ENCODE measurements at places on chromosomes 7 and 10. TPM values are rescaled to one million over a fixed set of nuclear protein-coding genes. Genes with fewer than 3 reads are reported as not detected.

ECD gene
- 32.1 TPM for total RNA-seq

CDHR3 gene
- 2.3 TPM for total RNA-seq

FFAR4 gene
- not detected for total RNA-seq

GRID1 gene
- total RNA-seq, result 0.10 TPM

SCRN1 gene
- 17.2 TPM for total RNA-seq

C10orf53 gene
- not detected for total RNA-seq

CLCN1 gene
- total RNA-seq, result 0.19 TPM

NPY gene
- not detected for total RNA-seq

TTYH3 gene
- 158 TPM for total RNA-seq

SLC16A12 gene
- total RNA-seq, result 0.13 TPM

SPDYE2B gene
- total RNA-seq, result not detected

DNAJC12 gene
- 1.1 TPM for total RNA-seq

- H3K36me3 ChIP-seq, result no peaks in the 10 kb centered on the region
- no peak overlapping the region for H3K4me3 ChIP-seq
- H3K27me3 ChIP-seq, result no peaks in the 10 kb centered on the region
- DNase-seq, result no peak
- H3K27ac ChIP-seq, result peak overlapping the region; percentile 70
Measured at GRCh38 chr7:151679881-151680612, 160.4 kb upstream of the RHEB start.

DNA sequence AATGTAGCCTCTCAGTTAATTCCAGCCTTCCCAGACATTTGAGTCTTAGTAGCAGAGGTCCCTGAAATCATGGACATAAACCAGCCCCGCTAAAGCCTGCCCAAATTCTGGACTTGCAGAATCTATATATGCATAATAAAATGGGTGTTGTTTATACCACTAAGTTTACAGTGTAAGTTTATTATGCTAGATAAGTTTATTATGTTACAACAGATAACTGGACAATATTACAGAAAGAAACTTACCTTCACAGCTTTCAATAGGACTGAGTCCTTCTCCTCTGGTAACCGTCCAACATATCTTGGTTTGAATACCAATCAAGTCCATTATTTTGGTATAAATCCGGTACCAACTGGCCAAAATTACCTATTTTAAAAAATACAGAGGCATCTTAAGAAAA, 26.2 kb downstream of the DPY19L1 start:
- H3K27me3 ChIP-seq, result no peaks in the 10 kb centered on the region
- H3K4me1 ChIP-seq, result no peaks in the 10 kb centered on the region
- H3K27ac ChIP-seq, result no peak overlapping the region

- peak overlapping the region; percentile 99 for H3K27ac ChIP-seq
- H3K36me3 ChIP-seq, result no peaks in the 10 kb centered on the region
- peak overlapping the region; percentile 71 for H3K4me3 ChIP-seq
- no peaks in the 10 kb centered on the region for H3K27me3 ChIP-seq
- H3K4me1 ChIP-seq, result peaks cover 10% of the 10 kb centered on the region
- no peak for DNase-seq
Measured at GRCh38 chr10:61904733-61905725, 3.5 kb downstream of the ARID5B start.

GRCh38 chr10:97798958-97799610, 27.3 kb upstream of the SFRP5 start:
- no peaks in the 10 kb centered on the region for H3K4me1 ChIP-seq
- no peaks in the 10 kb centered on the region for H3K27me3 ChIP-seq
- no peaks in the 10 kb centered on the region for H3K36me3 ChIP-seq

GRCh38 chr7:46776790-46777189, 805.1 kb downstream of the TNS3 start:
- no peak for DNase-seq
- no peak overlapping the region for H3K27ac ChIP-seq
- H3K27me3 ChIP-seq, result no peaks in the 10 kb centered on the region
- no peaks in the 10 kb centered on the region for H3K36me3 ChIP-seq

GRCh38 chr10:71279590-71280170, 39.4 kb upstream of the SLC29A3 start:
- H3K27ac ChIP-seq, result peak overlapping the region; percentile 60
- peaks cover 41% of the 10 kb centered on the region for H3K4me1 ChIP-seq
- no peak for DNase-seq

DNA sequence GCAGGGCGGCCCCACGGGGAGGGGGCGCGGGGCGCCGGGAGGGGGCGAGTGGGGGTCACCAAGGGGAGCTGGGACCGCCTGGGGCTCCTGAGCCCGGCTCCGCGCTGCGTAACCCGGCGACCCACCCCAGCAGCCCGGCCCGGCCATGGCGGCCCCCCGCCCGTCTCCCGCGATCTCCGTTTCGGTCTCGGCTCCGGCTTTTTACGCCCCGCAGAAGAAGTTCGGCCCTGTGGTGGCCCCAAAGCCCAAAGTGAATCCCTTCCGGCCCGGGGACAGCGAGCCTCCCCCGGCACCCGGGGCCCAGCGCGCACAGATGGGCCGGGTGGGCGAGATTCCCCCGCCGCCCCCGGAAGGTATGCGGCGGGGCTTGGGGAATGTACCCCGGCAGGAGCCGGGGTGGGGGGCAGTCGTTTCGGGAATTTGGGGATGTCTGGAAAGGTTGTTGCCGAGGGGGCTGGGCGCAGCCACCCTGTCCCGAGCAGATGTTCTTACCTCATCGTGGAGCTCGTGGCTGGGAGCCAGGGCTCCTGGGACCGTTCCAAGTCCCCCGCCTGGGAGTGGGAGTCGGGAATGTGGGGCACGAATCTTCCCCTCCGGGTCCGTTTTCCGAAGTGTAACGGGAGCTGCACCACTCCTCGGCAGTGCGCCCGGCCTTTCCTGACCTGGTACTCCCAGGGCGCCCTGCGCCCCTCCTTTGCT, 431 bp downstream of the ZYX start:
- H3K27me3 ChIP-seq, result no peaks in the 10 kb centered on the region
- H3K36me3 ChIP-seq, result no peaks in the 10 kb centered on the region
- H3K4me3 ChIP-seq, result peak overlapping the region; percentile 72
- H3K4me1 ChIP-seq, result peaks cover 80% of the 10 kb centered on the region

DNA sequence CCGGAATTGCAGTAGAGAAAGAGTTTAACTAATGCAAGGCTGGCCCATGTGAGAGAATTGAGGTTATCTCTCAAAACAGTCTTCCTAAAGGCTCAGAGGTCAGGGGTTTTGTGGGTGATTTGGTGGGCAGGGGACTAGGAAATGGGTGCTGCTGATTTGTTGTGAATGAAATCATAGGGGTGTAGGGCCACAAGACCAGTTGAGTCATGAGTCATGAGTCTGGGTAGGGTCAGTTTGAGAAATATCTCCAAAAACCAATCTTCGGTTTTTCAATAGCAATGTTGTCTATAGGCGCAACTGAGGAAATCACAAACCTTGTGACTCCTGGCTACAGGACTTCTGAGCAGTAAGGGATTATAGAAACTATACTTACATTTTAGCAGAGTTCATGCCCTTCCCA, 460.0 kb upstream of the NRP1 start:
- no peaks in the 10 kb centered on the region for H3K36me3 ChIP-seq
- no peak for DNase-seq
- no peak overlapping the region for H3K4me3 ChIP-seq
- no peaks in the 10 kb centered on the region for H3K4me1 ChIP-seq
- H3K27ac ChIP-seq, result no peak overlapping the region

DNA sequence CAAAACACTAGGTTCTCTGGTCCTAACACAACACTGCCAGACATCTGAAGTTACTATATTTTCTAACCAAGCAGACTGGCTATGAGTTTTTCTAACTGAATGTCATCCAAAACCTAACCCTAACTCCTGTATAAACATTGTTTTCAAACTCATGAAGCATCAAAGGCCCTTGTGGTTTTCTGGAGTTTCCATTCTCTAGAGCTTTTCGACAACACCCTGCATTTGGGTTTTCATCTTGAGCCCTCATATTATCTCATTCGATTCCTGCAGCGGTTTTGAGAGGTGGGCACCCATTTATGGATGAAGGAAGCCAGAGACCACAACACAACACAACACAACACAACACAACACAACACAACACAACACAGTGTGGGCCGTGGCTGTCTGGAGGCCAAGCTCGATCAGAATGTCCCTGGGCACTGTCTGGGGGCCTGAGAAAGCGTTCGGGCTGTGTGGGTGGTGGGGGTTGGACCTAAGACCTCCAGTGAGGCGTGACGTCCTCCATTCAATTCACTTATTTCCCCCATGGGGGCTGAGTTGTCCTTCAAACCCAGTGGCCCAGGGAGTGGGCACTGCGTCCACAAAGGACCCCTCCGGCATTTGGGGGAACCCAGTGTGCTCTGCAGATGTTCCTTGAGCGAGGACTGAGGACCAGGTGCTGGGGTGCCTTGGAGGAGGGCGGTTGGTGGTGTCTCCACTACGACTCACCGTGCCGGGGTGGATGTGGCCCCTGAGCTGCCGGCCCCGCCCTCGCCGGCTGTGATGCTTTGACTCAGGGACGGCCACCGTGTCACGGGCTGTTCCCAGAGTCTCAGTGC, 490.4 kb downstream of the DNAJB6 start:
- H3K4me3 ChIP-seq, result no peak overlapping the region
- H3K36me3 ChIP-seq, result no peaks in the 10 kb centered on the region
- peak; percentile 54 for DNase-seq
- no peaks in the 10 kb centered on the region for H3K4me1 ChIP-seq
- H3K27me3 ChIP-seq, result no peaks in the 10 kb centered on the region

DNA sequence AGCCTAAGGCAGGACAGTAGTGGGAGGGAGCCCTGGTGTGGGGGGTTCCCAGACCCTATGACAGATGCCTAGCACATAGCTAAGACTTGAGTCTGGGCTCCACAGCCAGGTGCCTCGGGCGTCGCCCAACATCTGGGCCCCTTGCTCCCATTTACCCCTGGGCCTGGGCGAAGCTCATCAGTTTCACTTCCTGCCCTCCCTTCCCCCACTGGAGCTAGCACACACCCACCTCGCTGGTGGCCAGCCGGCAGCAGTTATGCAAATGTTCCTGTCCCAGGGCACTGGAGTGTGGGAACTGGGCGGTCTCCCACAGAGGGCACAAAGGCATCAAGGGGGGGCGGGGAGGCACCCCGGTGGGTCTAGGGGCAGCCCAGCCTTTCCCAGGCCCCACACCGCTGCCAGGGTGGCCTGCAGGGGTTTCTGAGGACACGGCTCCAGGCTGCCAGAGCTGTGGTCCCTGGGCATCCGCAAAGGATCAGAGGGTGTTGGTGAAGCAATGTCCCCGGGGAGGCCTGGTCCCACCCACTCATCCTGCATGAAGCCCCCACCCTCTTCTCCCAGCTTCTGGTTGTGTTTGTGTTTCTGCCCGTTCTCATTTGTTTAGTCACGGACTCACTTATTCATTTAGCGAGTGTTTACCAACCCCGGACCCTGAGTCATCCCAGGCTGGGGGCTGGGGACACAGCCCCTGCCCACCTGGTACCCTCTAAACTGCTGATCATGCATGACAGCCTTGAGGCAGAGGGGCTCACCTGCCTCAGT, 20.4 kb downstream of the SH2B2 start:
- no peaks in the 10 kb centered on the region for H3K27me3 ChIP-seq
- DNase-seq, result peak; percentile 95
- peak overlapping the region; percentile 30 for H3K4me3 ChIP-seq
- no peaks in the 10 kb centered on the region for H3K36me3 ChIP-seq

GRCh38 chr7:72292794-72293193, 119.3 kb downstream of the CALN1 start:
- H3K27ac ChIP-seq, result no peak overlapping the region
- DNase-seq, result no peak
- no peaks in the 10 kb centered on the region for H3K27me3 ChIP-seq
- no peak overlapping the region for H3K4me3 ChIP-seq

DNA sequence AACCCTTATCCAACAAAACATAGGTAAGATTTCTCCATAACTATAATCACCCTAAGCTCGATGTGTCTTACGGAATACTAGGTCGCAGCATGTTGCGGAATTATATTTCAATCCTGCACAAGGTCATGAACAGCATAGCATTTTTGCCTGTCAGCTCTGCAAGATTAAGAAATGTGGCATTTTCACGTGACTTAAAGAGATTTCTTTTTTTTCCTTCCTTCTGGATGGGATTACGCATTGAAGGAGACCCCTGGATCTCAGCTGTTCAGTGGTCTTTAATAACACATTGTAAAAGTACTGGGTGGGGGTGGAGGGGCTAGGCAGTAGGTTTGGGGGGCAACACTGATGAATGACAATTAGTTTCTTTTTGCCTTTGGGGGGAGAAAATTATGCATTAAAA, 106.7 kb downstream of the CUBN start:
- H3K4me3 ChIP-seq, result no peak overlapping the region
- peaks cover 31% of the 10 kb centered on the region for H3K4me1 ChIP-seq
- DNase-seq, result no peak
- no peak overlapping the region for H3K27ac ChIP-seq
- no peaks in the 10 kb centered on the region for H3K36me3 ChIP-seq

GRCh38 chr10:128497660-128498377, 371.6 kb upstream of the MKI67 start:
- H3K36me3 ChIP-seq, result no peaks in the 10 kb centered on the region
- no peak overlapping the region for H3K27ac ChIP-seq
- H3K4me3 ChIP-seq, result no peak overlapping the region
- no peaks in the 10 kb centered on the region for H3K4me1 ChIP-seq

- peaks cover 18% of the 10 kb centered on the region for H3K4me1 ChIP-seq
- no peak overlapping the region for H3K4me3 ChIP-seq
- no peaks in the 10 kb centered on the region for H3K36me3 ChIP-seq
- H3K27me3 ChIP-seq, result peaks cover 31% of the 10 kb centered on the region
Measured at GRCh38 chr7:70598976-70599375, 533.0 kb upstream of the GALNT17 start.

GRCh38 chr7:117875566-117875965, 2.3 kb upstream of the CTTNBP2 start:
- no peaks in the 10 kb centered on the region for H3K4me1 ChIP-seq
- H3K36me3 ChIP-seq, result no peaks in the 10 kb centered on the region
- H3K27me3 ChIP-seq, result peaks cover 36% of the 10 kb centered on the region
- no peak for DNase-seq

- no peak overlapping the region for H3K27ac ChIP-seq
- no peaks in the 10 kb centered on the region for H3K36me3 ChIP-seq
- peaks cover 10% of the 10 kb centered on the region for H3K4me1 ChIP-seq
- H3K27me3 ChIP-seq, result no peaks in the 10 kb centered on the region
Measured at GRCh38 chr7:1579481-1580421, 9.9 kb upstream of the PSMG3 start.

DNA sequence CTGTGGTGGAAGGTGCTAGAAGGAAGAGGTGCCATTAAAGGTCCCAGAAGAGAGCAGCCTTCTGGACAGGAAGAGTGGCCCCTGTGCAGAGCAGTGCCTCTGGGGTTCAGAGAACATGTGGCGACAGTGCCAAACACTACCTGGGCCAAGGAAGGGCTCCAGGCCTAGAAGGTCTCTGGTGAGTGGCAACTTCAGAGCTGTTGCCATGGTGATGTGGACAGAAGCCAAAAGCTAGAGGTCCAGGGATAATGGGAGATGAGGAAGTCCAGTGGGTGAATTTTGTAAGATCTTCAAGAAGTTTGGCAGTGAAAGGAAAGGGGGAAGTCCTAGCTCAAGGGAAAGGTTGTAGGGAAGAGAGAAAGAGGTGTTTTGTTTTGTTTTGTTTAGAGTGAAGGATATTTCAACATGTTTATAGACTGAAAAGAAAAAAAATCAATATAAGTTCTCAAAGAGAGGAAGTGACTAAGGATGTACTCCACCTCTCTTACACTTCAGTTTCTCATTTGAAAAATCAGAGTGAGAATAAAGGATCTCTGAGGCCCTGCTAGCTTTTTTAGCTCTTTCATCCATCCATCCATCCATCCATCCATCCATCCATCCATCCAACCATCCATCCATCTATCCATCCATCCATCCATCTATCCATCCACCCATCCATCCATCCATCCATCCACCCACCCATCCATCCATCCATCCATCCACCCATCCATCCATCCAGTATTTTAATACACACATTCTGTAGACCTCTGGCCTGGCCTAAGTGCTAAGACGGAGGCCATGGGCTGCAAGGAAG, 77.1 kb upstream of the DUSP5 start:
- H3K27ac ChIP-seq, result no peak overlapping the region
- DNase-seq, result no peak
- H3K27me3 ChIP-seq, result no peaks in the 10 kb centered on the region
- peaks cover 39% of the 10 kb centered on the region for H3K4me1 ChIP-seq
- no peaks in the 10 kb centered on the region for H3K36me3 ChIP-seq

GRCh38 chr10:111246814-111247452, 170.1 kb downstream of the ADRA2A start:
- no peak for DNase-seq
- no peaks in the 10 kb centered on the region for H3K36me3 ChIP-seq
- no peak overlapping the region for H3K27ac ChIP-seq

All from spleen (tissue), 13 donors.